NCI-H2029 treated with DMSO at 0.1 percent for 48 hours (cell line): ENCODE measurements at places on chromosomes 11 and 22.

GRCh38 chr11:9385327-9385899 is 961 bp downstream of the IPO7 start:
- DNase-seq = no peak

- DNase-seq = no peak
Measured at GRCh38 chr22:39717099-39717498, 146.5 kb downstream of the CACNA1I start.

- DNase-seq = no peak
Measured at GRCh38 chr11:16926883-16927626, 87.2 kb downstream of the PLEKHA7 start.

DNA sequence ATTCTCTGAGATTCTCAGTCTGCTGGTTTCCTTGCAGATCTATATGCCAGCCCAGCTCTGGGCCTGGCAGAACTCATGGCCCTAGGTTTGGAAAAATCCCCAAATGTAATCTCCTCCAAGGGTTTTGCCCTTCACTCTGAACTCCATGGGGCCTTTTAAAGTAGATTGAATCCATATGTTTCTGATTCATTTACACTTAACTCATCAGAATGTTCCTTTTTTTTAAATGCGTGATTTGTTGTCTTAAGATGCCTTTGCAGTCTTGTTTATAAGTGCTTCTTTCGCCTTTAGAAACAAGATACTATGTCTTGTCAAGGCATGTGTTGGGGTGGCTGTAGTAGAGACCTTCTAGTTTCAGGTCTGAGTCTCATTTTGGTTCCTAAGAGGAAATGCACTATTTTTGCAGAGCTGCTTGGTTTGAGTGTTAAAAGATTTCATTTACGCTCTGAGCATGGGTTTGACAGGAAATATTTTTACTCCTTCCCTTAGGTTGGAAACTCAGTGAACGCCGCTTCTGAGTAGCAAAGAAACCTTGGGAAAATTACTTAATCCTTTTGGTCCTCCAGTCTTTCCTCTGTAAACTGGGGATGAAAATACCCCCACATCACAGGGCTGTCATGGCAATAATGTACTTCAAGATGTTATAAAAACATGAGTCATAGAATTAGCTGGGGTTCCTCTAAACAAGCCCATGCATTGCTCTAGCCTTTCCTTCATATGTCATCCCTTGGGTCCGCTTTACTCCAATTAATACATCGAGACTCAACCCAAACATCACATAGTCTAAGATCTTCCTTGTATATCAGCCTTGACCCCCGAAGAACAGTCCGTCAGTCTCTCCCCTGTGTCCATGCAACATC is 83.5 kb downstream of the SNX19 start:
- DNase-seq = no peak

DNA sequence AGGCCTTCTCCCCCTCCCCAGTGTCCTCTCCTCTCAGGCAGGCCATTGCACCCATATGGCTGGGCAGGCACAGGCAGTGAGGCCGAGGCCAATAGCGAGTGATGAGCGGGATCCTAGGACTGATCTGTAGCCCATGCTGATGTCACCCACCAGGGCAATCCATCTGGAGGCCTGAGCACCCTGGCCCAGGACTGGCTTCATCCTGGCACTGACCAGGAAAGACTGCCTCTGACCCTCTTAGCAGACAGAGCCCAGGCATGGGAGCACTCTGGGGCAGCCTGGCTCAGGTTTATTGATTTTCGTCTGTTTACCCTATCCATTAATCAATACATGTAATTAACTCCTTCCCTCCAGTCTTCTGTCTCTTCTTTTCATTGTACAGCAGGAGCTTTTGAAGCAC is 5.1 kb upstream of the TIRAP start:
- no peak for DNase-seq

- DNase-seq = no peak
Measured at GRCh38 chr22:19194766-19195536, 16.4 kb upstream of the SLC25A1 start.

DNA sequence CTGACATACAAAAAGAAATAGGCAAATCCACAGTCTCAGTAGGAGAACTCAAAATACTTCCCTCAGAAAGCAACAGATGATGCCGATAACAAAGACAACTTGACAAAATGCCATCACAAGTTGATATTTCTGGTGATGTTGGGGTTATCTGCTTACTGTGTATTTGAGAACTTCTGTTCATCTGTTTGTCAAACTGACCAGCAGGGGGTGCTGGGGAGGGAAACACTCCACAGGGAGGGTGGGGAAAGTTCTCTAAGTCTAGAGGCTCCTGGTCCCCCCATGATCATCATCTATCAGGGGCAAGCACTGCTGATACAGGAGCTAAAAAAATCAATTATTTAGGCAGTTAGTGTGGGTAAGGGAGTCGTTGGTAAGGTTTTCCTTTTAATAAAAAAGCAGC is 19.2 kb downstream of the GLYATL1 start:
- no peak for DNase-seq

DNA sequence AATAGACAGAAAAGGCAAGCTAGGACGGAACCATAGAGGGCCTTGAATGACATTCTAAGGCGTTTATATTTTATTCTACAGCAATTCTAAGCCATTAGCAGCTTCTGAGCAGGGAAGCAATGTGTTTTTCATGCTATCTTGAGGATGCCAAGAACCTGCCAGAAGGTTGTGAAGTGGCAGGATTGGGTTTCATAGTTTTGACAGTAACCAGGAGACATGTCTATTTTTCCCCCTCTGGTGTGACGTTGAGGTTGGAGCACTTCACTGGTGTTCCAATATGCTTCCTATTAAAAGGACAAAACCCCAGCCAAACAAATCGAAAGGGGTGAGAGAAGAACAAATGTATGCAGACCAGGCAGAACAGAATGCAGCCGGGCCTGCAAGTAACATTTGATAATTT is 148.2 kb downstream of the SPATA19 start:
- DNase-seq = peak; percentile 64

DNA sequence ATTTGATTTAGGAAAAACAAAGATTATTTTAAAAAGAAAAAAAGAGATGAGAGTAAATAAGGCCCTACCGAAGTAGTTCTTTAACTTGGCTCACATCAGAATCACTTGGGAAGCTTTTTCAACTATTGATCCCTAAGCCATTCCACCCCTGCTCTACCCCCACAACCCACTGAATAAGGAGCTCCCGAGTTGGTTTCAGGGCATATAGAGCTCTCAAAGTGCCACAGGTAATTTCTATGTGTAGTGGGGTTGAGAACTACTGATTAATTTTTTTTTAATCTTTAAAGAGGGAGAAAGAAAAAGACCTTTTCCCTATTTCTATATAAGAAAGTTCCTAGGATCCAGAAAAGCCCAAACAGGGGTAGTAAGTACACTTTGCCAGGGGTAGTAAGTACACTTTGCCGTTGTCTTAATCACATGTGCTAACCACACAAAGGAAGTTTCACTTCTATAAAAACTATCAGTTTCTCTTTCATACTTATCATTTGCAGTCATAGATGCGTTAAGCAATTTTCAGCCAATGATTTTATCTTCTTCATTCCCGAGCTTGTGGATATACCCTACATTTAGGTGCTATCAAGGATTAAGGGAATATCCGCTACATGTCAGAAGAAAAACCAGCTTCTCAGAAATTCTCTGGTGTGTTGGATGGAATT is 108.4 kb upstream of the ZC3H12C start:
- DNase-seq = no peak

- no peak for DNase-seq
Measured at GRCh38 chr11:63020671-63021291, 5.1 kb upstream of the SLC22A8 start.

DNA sequence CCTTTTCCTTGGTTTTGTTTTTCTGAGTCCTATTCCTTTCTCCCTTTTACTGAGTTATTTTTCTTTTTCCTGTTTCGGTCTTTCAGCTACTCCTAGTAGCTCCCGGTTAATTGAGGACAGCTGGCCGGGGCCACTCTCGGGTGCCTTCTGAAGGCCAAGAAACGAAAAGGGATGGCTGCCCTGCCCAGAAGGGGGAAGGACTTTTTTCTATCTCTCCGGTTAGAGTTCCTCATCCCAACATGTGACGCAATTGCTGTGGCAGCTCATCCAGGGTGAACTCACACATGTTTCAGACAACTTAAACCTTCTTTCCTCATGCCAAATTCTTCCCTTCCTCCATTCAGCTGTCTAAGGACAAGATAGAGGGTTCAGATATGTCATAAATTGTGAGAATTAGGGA is 83.6 kb downstream of the PIWIL4 start:
- DNase-seq = no peak

- no peak for DNase-seq
Measured at GRCh38 chr11:75273411-75274391, 33.1 kb downstream of the TPBGL start.

DNA sequence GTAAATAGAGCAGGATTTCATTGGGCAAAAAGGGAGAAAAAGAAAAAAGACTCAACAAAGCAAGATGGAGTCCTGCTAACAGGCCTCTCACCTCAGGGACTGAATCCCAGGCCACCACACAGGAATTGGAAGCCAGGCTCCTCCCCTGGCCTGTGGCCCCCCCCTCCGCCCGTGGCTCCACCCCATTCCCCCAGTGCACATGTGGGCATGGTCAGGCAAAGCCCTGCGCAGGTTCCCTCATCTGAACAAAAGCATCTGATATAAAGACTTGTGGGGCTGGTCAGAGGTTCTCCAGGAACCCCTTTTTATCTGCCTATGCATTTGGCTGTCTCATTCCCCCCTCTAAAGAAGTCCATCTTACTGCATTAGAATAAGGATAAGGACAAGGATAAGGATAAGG is 46.0 kb upstream of the PAK1 start:
- DNase-seq = no peak

GRCh38 chr11:111549869-111550203 is 9.3 kb downstream of the LAYN start:
- DNase-seq = no peak

- DNase-seq = no peak
Measured at GRCh38 chr11:120675171-120675570, 163.6 kb downstream of the GRIK4 start.

- DNase-seq = peak; percentile 20
Measured at GRCh38 chr11:123330071-123330470, 100.0 kb upstream of the GRAMD1B start.

DNA sequence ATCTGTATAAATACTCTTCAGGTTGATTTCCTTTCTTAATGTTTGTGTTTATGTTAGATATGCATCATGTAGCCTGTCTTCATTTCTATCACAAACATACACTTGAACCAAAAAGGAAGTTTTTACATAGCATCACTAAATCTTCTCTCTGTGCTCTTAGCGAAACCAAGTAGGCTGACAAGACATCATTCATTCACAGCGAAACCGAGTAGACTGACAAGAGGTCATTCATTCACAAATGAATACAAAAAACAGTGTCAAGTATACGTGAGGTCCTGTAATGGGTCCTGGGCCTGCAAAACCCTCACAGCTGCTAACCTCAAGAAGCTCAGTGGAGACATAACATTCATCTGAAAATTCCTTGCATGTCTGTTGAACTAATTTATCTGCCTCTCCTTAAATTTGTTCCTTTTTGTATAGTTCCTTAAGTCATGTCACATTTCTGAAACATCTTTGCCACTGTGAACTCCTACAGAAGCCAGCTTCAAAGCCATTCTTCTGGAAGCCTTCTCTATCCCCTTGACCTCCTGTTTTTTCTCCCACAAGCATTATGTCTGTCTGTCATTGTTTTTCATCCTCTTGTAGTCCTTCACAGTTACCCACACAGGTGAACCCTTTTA is 9.8 kb upstream of the HBE1 start:
- no peak for DNase-seq

- DNase-seq = no peak
Measured at GRCh38 chr11:33040033-33040861, 875 bp downstream of the TCP11L1 start.

- no peak for DNase-seq
Measured at GRCh38 chr11:1501421-1502167, 15.0 kb upstream of the MOB2 start.

GRCh38 chr22:25749420-25750169 is 7.6 kb downstream of the MYO18B start:
- DNase-seq = no peak

GRCh38 chr11:30992513-30992849 is 377.1 kb downstream of the DCDC1 start:
- no peak for DNase-seq

DNA sequence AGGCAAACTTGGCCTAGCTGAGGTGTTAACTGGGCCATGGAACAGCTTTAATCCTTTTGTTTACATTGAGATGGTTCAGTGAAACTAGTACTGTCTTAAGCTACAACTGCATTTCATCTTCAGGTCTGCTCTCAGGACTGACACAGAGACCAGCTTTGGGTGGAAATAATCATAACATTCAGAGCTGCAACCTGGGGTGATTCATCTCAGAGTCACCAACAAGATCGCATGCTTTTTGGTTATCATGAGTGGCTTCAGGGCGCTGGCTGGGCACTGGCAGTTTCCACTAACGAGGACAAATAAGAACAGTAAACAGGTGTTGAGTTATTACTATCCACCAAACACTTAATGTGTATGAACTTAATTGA is 60.9 kb upstream of the PAX6 start:
- DNase-seq = no peak

GRCh38 chr22:50529416-50529896 is 356 bp downstream of the TYMP start:
- DNase-seq = no peak

- no peak for DNase-seq
Measured at GRCh38 chr22:42340829-42341383, 70.5 kb upstream of the TCF20 start.

- DNase-seq = no peak
Measured at GRCh38 chr11:48043111-48043990, 63.0 kb downstream of the PTPRJ start.

DNA sequence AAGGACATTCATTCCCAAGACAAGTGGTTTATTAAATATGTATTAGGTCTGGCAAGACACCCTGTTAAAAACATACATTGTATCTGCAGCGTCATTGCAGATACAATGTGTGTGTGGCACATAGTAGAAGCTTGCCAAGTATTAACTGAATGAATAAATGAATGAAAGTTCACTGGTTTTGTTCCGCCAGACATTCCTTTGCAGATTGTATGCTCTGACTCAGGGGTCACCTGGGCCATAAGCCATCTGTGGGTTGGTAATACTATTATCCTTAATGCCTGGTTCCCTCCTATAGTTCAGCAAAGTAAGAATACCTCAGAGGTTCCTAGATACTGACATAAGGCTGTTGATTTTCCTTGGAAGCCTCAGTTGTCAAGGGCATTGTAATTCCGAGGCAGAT is 377.3 kb upstream of the CCDC90B start:
- DNase-seq = no peak

GRCh38 chr11:100932474-100933100 is 197.0 kb downstream of the PGR start:
- peak; percentile 21 for DNase-seq

DNA sequence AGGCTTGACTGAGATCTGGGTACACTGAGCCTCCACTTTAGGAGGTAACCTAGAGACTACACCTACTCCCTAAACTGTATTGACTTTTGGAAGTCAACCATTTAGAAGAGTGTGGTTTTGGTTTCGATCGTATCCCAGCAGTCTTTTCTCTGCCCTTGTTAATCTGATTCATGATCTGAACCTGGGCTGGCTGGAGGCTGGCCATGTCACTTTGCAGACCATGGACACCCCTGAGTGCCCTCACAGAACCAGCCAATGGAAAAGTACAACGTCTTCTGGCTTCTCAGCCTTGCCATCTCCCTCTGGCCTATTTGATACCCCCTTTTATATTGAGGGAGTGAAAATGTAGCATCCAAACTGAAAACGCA is 10.8 kb downstream of the EHF start:
- peak; percentile 93 for DNase-seq

- DNase-seq = no peak
Measured at GRCh38 chr11:68617925-68618809, 66.2 kb upstream of the GAL start.
